ENCODE measurements at places on chromosomes 13 and 19.

- DNase-seq, result no peak
Measured at GRCh38 chr13:98782654-98783053, 30.2 kb upstream of the SLC15A1 start.

- peak; percentile 89 for DNase-seq
Measured at GRCh38 chr19:16586991-16587832, 15.0 kb upstream of the SLC35E1 start.

- DNase-seq, result no peak
Measured at GRCh38 chr19:30887042-30887441, 462.2 kb downstream of the TSHZ3 start.

GRCh38 chr13:64274481-64275217 is 2859.0 kb upstream of the PCDH20 start:
- no peak for DNase-seq

DNA sequence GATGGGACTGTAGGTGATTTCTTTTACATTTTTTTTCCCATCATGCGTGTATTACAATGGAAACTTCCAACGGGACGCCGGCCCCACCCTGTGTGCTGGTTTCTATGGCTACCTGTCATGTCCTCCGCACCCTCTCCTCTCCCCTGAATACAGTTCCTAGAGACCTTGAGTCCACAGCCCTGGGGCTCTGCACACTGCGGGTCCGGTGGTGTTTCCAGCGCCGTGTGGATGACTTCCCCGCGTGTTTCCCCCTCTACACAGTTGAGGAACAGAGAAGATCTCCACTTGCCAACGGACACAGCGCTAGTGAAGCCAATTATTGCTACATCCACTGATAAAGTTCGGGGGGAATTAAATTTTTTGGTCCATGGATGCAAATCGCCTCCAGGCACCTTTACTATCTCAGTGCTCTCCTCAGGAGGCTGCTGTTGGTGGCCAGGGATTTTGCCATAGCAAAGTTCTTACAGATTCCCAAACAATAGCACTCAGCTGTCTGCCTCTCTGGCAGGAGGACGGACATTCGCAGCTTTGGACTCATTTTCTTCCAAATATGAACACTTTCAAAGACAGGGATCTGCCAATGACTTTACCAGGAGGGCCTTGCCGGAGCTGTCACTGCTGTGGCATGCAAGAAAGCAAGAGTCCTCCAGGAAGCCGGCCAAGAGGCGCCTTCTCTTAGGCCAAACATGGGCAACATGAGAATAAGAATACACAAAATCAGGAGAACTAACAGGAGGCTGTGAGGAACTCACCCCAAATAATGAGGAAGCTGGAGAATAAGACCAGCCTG is 39.3 kb upstream of the GAS6 start:
- DNase-seq, result no peak

GRCh38 chr13:25608181-25608580 is 236.4 kb downstream of the ATP8A2 start:
- no peak for DNase-seq

GRCh38 chr13:98298599-98298998 is 121.5 kb upstream of the RNF113B start:
- no peak for DNase-seq

GRCh38 chr19:15354566-15355296 is 22.4 kb upstream of the BRD4 start:
- no peak for DNase-seq

GRCh38 chr13:44508562-44509077 is 67.5 kb downstream of the TSC22D1 start:
- no peak for DNase-seq

GRCh38 chr19:30710721-30711120 is 338.5 kb downstream of the ZNF536 start:
- DNase-seq, result no peak

- no peak for DNase-seq
Measured at GRCh38 chr13:44267980-44268379, 105.6 kb upstream of the SERP2 start.

- no peak for DNase-seq
Measured at GRCh38 chr13:39981056-39981455, 325.6 kb downstream of the COG6 start.

DNA sequence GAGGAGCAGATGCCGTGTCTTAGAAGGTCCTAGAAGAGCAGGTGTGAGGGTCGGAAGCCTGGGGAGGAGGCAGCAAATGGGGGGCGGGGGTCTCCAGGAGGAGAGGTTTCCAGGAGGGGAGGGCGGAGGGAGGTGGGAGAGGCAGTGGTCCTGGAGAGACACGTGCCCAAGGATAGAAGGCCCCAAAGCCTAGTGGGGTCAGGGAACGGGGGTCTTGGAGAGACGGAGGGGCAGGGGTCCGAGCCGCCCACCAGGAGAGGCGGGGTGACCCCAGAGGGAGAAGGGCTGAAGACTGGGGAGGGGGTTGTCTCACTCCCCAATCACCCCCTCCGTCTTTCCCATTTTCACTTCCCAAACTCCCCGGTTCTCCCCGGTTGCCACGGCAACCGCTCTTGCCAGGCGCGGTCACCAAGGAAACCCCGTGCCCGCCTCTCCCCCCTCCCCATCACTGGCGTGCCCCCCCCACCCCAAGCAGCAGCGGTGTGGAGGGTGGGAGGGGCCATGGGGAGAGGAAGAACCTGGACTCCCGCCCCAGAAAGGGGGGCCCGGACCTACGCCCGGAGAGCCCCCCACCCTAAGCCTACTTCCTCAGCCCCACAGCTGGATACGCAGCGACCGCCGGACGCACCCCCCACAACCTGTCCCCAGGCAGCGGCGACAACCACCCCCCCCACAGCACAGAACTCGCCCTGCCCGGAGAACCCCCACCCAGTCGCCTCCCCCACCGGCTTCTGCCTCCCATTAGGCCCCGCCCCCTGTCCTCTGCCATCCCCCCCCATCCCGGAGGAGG is 988 bp downstream of the LRRC4B start:
- no peak for DNase-seq

DNA sequence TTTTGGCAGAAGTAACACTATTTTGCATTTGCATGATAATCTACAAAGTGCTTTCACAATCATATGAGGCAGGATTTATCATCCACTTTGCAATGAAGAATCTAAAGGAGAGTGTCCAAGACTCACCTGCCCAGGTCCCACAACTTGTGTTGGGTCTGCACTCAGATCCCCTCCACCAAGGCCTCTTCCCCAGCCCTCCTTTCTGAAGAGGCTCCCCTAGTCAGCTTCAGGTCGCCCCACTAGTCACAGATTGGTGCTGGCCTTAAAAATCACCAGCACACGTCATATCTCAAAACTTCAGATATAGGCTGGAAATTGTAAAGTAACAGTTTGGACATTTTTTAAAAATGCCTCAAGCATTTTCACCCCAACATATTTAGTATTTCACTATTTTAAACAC is 17.5 kb downstream of the ATP7B start:
- DNase-seq, result no peak

Measured in GM12865 (cell line).